AG08395 (cell line): ENCODE measurements at places on chromosomes 6 and 20.

- DNase-seq, result no peak
These were observed 32.5 kb downstream of the TBX18 start for GRCh38 chr6:84731901-84732300.

DNA sequence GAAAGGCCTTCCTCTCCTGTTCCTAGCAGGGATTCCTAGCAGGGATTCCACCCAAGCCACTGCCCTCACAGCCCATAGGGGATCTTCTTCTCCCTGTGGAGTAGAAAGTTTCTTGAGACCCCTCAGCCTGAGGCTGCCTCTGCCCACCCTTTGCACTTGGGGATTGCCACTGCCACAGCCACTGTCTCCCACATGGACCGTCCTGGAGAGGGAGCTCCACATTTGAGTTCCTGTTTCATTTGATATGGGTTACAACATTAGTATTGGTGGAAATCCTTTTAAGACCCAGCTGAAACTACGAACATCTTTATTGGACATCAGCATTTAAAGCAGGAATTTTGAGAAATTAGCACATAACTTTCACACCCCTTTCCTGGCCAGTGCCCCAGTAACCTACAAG, 25.6 kb downstream of the HLA-G start:
- no peak for DNase-seq

DNA sequence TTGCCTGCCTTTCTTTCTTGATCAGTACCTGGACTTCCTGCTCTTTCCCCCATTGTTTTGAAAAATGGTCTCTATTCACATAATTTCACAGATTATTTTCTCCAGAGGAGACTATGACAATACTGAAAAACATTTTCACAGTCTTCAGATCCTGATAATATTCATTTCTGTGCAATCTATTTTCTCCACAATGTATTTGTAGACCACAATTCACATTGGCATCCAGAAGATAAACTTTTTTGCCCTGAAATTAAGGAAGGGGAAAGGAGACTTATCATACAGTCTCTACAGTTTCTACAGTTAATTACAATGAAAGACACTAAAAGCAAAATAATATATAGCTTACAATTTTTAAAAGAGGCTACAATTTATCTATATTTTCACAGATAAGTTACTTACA, 18.4 kb downstream of the LCA5 start:
- DNase-seq, result no peak

DNA sequence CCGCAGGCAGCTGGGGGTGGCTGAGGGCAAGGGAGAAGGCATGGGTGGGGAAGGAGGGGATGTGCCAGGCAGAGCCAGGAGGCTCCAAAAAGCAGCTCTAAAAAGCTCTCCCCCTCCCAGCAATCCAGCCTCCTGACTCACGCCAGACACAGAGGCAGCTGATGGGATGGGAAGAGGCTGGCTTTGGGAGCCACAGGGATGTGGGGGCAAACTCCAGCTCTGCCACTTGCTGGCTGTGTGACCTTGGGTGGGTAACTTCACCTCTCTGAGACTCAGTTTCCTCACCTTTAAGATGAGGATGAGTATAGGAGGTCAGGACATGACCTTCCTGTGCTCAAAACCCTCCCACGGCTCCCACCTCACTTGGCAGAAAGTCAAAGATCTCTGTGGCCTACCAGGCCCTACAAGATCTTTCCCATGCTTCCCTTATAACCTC, 148.9 kb downstream of the CEBPB start:
- peak; percentile 88 for DNase-seq

GRCh38 chr20:59525500-59526241, 78.7 kb upstream of the PHACTR3 start:
- DNase-seq, result peak; percentile 69

- DNase-seq, result no peak
These were observed 77.0 kb downstream of the YTHDF1 start for GRCh38 chr20:63138855-63139341.

- no peak for DNase-seq
These were observed 152.9 kb downstream of the CDH4 start for GRCh38 chr20:61405007-61405406.
